ENCODE measurements at places on chromosomes 1 and 21.
A peak's percentile ranks its signal among the peaks of the same experiment; 100 is the strongest.

DNA sequence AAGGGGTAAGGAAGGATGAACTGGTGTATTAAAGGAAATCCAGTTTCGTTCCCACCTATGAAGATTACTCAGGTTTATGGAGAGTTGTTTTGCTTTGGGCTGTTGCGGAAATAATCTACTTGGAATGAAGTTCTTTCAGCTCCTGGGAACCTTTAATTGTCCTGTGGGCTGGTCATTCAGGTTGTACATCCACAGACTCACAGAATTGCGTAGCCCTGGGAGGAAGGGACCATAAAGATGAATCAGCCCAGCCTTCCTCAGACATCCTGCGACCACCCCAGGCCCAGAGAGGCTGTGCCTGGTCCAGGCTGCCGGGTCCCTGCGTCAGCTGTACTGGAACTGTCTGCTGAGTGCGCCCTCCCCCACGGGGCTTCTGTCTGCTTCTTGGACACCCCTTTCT lies 72.7 kb downstream of the GALNT2 start:
- DNase-seq: no peak

DNA sequence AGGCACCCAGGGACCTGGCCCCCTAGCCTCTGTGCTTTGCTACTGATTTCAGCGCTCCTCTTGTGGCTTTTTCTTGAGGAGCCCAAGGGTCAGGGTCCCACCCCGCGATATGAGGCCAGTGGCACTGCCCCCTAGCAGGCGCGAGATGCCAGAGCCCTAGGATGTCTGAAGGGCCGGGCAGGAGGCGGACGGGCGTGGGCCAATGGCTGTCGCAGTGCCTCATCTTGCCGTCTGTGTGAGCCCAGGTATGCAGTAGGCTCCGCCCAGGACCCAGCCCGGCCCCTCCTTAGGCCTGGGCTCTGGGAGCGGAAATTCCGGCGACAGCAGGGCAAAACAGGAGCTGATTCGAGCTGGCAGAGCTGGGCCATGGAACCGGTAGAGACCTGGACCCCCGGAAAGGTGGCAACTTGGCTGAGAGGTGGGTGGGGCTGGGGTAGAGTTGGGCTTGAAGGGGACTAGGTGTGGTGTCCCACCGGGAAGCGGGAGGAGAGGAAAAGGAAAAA lies at the start of gene CNKSR1:
TSS of gene CNKSR1 (plus strand) at position 310 of the 503 bp plus-strand sequence. CDS start at position 367, 57 bp downstream.
- DNase-seq: peak; percentile 77

GRCh38 chr1:59967141-59967697 lies 40.6 kb upstream of the CYP2J2 start:
- DNase-seq: no peak

- DNase-seq: no peak
Measured at GRCh38 chr1:56821462-56821797, 2.2 kb upstream of the FYB2 start.

DNA sequence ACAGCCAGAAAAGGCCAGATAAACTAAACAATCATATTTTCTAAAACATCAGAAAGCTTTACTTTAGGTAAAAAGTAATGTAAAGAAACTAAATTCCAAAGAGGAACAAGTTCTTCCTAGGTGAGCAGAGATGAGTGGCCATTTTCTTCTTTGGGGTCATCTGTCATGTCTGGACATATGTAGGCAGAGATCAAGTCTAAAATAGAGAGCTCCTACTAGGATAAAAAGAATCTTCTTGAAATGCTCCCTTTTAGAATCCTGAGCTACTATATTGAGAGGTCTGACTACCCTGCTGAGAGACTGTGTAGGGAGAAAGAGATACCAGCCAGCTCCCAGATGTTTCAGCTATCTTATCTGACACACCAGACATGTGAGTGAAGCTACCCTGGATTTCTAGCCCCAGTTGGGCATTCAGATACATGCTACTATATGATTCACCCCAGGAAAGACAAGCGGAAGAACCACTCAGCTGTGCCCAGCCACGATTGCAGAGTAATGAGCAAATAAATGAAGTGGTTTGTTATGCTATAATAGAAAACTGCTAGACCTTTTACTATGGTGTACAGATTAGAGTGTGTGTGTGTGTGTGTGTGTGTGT lies 80.1 kb downstream of the TTLL7 start:
- DNase-seq: no peak

Measured in kidney (tissue), 22 donors.